ENCODE measurements at places on chromosomes 1 and 21.

DNA sequence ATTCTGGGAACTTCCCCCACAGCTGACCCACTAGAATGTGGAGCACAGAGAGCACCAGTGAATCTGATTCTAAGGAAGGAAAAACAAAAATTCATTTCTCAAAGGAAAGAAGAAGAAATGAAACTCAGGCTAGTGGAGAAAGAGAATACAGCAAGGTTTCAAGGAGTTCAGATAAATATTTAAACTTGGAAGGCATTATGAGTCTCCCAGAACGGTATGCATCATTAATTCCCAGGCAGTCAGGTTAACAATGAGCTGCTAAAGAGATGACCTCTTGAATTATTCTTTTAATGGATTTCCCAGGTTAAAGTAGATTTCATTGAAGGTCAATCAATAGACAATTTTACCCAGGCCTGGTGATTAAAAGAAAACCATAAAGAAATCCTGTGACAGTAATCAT is 103.6 kb upstream of the KAZN start:
- no peak overlapping the region for H3K4me3 ChIP-seq
- H3K27ac ChIP-seq: no peak overlapping the region
- no peaks in the 10 kb centered on the region for H3K36me3 ChIP-seq
- DNase-seq: no peak

GRCh38 chr1:32767156-32767555 is 50.0 kb downstream of the YARS1 start:
- H3K4me1 ChIP-seq: peaks cover 8% of the 10 kb centered on the region
- no peaks in the 10 kb centered on the region for H3K27me3 ChIP-seq
- H3K36me3 ChIP-seq: no peaks in the 10 kb centered on the region
- no peak for DNase-seq
- no peak overlapping the region for H3K4me3 ChIP-seq

DNA sequence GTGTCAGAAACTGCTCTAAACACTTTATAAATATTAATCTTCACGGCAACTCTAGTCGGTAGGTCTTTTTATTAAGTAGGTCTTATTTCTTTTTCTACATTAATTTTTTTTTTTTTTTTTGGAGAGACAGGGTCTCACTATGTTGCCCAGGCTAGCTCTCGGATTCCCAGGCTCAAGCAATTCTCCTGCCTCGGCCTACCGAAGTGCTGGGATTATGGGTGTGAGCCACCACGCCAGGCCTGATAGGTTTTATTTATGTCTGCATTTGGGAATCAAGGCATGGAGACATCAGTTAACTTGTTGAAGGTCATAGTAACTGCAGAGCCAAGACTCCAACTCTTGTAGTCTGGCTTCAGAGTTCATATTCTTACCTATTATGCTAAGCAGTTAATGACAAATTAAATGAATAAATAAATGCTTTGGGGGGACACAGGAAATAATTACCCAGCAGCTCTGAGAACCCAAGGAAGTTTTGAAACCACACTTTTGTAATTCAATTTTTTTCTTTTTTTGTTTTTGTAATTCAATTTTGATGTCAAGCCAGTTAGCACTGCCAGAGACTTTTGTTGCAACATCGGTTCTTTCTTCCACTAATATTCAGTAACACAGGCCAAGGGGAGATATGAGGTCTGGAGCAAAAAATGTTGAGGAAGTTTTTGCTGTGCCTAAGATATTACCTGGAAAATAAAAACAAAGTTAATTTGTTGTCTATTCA is 9.4 kb upstream of the UAP1 start:
- H3K36me3 ChIP-seq: no peaks in the 10 kb centered on the region
- no peak overlapping the region for H3K27ac ChIP-seq
- no peak for DNase-seq

DNA sequence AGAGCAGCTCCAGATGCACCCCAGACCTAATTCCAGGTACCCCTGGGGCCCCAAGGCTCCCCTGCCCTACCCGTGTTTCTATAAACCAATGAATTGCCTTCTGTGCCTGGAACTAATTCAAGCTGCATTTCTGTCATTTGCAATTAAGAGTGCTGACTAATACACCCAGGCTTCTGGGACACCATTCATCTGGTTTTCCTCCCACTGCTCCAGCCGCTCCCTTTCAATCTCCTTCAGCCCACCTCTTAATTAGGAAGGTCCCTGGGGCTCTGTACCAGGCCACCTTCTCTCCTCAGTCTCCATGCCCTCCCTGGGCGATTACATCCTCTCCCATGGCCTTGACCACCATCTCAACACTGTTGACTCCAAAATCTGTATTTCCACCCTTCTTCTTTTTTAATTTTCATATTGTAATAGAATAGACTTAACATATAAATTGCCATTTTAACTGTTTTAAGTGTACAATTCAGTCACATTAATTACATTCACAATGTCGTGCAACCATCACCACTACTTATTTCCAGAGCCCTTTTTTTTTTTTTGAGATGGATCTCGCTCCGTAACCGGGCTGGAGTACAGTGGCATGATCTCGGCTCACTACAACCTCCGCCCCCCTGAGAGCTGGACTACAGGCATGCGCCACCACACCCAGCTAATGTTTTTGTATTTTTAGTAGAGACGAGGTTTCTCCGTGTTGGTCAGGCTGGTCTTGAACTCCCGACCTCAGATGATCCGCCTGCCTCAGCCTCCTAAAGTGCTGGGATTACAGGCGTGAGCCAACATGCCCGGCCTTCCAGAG is 9.2 kb upstream of the GJB3 start:
- no peaks in the 10 kb centered on the region for H3K36me3 ChIP-seq
- DNase-seq: no peak
- H3K27ac ChIP-seq: no peak overlapping the region
- H3K4me3 ChIP-seq: no peak overlapping the region

DNA sequence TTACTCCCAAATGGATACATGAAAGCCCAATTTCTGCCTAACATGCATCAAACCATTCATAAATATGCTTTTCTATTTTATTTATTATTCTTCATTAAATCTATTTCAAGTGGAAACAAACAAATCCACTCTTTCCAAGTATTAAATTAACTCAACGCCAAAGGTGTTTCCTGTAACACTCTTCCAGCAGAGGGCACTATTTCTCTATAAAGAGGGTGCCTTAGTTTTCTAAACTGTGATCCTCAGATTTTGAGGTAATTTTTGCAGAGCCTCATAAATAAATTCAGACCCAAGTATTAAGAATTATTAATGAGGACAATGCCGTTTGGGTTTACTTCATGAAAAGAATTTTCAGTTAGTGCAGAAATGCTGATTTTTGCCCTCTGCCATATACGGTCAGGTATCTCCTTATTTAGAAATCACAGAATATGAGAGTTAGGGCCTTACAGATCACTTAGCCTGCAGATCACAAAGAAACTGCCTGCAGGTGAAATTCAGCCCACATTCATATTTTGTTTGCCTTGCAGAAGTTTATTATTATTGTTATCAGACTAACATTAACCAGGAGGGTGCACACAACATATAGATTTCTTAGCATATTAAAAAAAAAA is 40.1 kb upstream of the MYSM1 start:
- H3K27me3 ChIP-seq: no peaks in the 10 kb centered on the region
- no peaks in the 10 kb centered on the region for H3K36me3 ChIP-seq
- H3K4me3 ChIP-seq: no peak overlapping the region
- H3K4me1 ChIP-seq: no peaks in the 10 kb centered on the region
- peak; percentile 38 for DNase-seq
- no peak overlapping the region for H3K27ac ChIP-seq

- H3K27ac ChIP-seq: no peak overlapping the region
- no peaks in the 10 kb centered on the region for H3K27me3 ChIP-seq
- H3K4me3 ChIP-seq: no peak overlapping the region
- H3K36me3 ChIP-seq: peaks cover 2% of the 10 kb centered on the region
- no peaks in the 10 kb centered on the region for H3K4me1 ChIP-seq
- no peak for DNase-seq
These were observed 11.2 kb downstream of the TRIM62 start for GRCh38 chr1:33170351-33171274.

DNA sequence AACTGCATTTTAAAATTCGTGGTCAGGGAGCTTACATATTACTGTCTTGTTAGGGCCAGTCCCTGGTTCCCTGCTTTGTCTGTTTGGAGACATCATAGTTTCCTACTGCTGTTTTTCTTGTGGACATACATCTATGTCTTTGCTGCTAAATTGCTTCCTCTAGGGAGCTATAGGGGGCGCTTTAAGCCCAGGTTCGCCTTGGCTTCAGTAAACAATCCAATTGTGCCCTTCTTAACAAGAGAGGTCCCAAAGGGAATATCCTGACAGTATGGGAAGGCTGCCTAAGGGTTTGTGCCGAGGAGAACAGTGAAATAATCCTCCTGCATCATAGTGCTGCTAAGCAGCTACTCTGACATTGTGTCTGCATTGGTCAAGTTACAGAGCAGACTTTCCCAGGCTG is 112.5 kb downstream of the USH2A start:
- no peak overlapping the region for H3K27ac ChIP-seq
- no peaks in the 10 kb centered on the region for H3K27me3 ChIP-seq
- no peaks in the 10 kb centered on the region for H3K4me1 ChIP-seq
- no peak overlapping the region for H3K4me3 ChIP-seq
- H3K36me3 ChIP-seq: no peaks in the 10 kb centered on the region

DNA sequence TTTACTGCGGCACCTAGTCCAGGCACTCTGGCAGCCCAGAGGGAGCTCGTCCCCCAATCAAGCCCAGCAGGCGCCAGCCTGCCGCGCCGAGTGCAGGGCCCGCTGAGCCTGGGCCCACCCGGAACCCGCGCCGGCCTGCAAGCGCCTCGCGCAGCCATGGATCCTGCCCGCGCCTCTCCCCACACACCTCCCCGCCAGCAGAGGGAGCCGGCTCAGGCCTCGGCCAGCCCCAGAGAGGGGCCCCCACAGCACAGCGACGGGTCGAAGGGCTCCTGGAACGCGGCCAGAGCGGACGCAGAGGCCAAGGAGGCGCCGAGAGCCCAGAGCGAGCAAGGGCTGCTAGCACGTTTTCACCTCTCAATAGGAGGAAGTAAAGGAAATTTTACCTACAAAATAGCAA is 767.0 kb downstream of the MRPL39 start:
- H3K36me3 ChIP-seq: no peaks in the 10 kb centered on the region
- no peak overlapping the region for H3K4me3 ChIP-seq
- H3K27ac ChIP-seq: no peak overlapping the region
- H3K27me3 ChIP-seq: no peaks in the 10 kb centered on the region
- no peaks in the 10 kb centered on the region for H3K4me1 ChIP-seq

DNA sequence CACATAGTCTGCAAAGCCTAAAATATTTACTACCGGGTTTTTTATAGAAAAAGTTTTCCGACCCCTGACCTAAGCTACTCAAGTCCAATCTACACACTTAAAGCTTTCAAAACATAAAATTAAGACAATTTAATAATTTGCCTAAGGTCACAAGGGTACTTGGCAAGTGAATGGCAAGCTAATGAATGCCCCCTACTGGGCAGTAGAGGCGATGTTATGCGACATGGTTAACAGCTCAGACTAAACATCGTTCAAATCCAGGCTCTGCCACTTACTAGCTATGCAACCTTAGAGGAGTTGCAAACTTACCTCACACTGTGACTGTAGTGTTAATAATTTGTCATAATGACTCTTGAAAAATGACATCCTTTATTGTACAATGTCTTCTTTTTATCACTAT is 317.2 kb upstream of the NFIA start:
- H3K27me3 ChIP-seq: no peaks in the 10 kb centered on the region
- H3K27ac ChIP-seq: no peak overlapping the region
- peak; percentile 11 for DNase-seq
- no peaks in the 10 kb centered on the region for H3K4me1 ChIP-seq

DNA sequence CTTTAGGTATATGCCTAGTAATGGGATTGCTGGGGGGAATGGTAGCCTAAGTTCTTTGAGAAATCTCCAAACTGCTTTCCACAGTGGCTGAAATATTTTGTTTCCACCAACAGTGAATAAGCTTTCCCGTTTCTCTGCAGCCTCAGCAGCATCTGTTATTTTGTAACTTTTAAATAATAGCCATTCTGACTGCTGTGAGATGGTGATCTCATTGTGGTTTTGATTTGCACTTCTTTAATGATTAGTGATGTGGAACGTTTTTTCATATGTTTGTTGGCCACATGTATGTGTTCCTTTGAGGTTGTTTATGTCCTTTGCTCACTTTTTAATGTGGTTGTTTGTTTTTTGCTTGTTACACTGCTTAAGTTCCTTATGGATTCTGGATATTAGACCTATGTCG is 237.4 kb downstream of the CENPF start:
- peak; percentile 67 for DNase-seq
- H3K4me1 ChIP-seq: peaks cover 6% of the 10 kb centered on the region
- H3K27me3 ChIP-seq: no peaks in the 10 kb centered on the region
- H3K36me3 ChIP-seq: no peaks in the 10 kb centered on the region
- H3K4me3 ChIP-seq: no peak overlapping the region
- H3K27ac ChIP-seq: no peak overlapping the region

- H3K4me3 ChIP-seq: no peak overlapping the region
- peak; percentile 82 for DNase-seq
- H3K4me1 ChIP-seq: no peaks in the 10 kb centered on the region
These were observed 36.9 kb downstream of the EIF2D start for GRCh38 chr1:206575165-206575893.

- peaks cover 10% of the 10 kb centered on the region for H3K4me1 ChIP-seq
- H3K27ac ChIP-seq: peak overlapping the region; percentile 94
- H3K36me3 ChIP-seq: peaks cover 1% of the 10 kb centered on the region
- H3K4me3 ChIP-seq: peak overlapping the region; percentile 75
These were observed 455 bp downstream of the BSDC1 start for GRCh38 chr1:32393832-32394140.

DNA sequence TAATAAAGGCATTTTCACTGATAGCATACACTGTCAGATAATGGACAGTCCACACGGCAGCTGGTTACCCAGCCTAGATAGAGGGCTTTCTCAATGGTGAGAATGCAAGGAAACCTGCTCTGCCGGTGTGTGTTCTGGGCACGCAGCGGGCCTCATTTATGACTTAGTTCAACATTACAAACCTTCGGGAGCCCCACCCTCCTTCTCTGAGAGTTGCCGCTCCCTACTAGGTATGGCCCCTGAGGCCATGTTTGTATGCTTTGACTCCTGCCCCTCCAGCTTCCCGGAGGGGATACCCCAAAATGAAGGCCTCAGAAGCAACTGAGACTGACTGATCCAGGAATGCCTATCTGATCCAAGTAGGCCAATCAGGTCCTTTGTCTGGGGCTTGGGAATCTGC is 17.2 kb upstream of the FABP3 start:
- H3K27me3 ChIP-seq: no peaks in the 10 kb centered on the region
- no peaks in the 10 kb centered on the region for H3K36me3 ChIP-seq
- H3K4me1 ChIP-seq: peaks cover 2% of the 10 kb centered on the region
- DNase-seq: no peak

DNA sequence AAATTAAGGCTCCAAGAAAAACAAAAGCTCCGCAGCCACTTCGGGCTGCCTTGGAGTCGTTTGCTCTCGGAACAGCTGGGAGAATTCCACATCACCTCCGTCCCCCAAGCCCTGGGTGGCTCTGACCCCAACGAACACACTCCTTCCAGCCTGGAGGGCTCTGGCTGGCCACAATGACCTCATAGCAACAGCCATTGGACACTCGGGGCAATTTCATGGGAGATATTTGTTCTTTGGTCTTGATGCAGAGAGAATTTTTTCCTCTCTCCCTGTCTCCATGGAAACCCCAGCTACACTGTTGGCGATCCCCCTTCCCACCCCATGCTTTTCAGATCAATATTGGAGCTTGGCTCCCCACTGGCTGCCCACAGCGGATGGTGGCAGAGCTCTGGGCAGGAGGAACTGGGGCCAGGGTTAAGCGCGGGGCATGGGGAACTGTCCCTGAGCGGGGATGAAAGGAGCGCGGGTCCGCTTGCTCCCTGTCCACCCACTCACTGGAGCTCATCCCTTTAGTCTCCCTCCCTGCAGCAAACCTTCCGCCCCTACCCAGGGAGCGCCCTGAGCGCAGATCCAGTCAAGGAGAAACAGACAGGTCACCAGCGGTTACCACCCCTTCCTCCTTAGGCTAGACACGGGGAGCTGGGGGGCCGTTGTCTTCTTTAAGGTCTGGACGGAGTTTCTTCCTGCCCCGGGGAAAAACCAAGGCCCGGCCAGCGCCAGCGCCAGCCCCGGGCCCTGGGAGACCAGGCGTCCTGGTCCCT is 1.2 kb downstream of the WNT4 start:
- no peak overlapping the region for H3K4me3 ChIP-seq
- H3K27me3 ChIP-seq: peaks cover 43% of the 10 kb centered on the region
- no peaks in the 10 kb centered on the region for H3K36me3 ChIP-seq
- DNase-seq: no peak
- H3K27ac ChIP-seq: no peak overlapping the region
